ENCODE measurements at places on chromosomes 1 and 21.

DNA sequence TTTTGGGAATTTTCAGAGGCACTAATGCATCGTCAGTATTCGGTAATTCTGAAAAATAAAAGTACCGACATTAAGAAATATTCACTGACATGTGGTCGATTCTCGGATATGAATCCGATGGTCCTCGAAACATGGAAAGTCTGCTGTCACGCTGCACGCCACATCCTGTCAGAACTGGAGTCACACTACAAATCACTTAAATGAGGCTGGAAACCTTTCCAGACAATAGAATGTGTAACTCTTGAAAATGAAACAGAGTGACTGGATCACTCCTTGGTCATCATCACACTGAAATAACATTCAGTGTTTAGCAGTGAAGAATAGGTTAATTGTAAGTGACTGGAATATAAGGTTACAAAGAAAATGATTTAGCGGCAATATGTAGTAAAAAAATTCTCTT, 620.1 kb upstream of the ADAMTS5 start:
- no peak for DNase-seq

GRCh38 chr1:63916485-63917360, 142.9 kb downstream of the ROR1 start:
- no peak for DNase-seq

DNA sequence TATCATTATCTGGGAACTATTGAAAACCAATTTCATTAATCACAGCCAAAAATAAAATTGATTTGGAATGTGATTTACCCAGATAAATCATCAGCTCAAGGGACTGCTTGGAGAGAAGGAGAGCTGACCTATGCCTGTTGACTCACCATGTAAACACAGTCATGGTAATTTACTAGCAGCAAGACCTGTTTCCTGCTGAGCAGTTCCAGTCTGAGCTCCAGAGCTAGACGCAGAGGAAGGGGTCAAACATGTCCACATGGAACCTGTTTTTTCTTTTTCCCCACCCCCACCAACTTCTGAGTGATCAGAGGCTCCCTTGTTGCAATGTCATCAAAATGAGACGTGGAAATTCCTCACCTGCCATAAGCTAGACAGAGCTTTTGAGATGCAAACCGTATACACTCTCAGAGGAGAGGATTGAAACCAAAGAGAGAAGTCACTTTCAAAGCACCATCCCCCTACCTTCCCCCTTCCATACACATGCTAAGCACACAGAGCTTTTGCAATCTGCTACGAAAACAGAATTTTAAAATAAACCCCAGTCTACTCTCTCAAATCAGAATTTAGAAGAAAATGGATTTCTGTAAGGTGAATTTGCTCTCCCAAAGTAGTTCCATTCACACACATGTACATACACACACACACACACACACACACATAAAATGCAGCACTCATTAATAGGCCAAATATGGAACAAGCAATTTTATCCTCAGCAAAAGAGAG, 55.9 kb upstream of the PTGFRN start:
- no peak for DNase-seq

- no peak for DNase-seq
Observed at GRCh38 chr1:160727316-160727640, 11.8 kb upstream of the SLAMF7 start.

GRCh38 chr1:195026792-195027191, 1581.4 kb downstream of the KCNT2 start:
- no peak for DNase-seq

- no peak for DNase-seq
Observed at GRCh38 chr1:95304803-95305202, 70.8 kb downstream of the RWDD3 start.

- no peak for DNase-seq
Observed at GRCh38 chr21:34018185-34018584, 55.2 kb upstream of the MRPS6 start.

- DNase-seq, result no peak
Observed at GRCh38 chr1:201295346-201295745, 12.0 kb downstream of the PKP1 start.

DNA sequence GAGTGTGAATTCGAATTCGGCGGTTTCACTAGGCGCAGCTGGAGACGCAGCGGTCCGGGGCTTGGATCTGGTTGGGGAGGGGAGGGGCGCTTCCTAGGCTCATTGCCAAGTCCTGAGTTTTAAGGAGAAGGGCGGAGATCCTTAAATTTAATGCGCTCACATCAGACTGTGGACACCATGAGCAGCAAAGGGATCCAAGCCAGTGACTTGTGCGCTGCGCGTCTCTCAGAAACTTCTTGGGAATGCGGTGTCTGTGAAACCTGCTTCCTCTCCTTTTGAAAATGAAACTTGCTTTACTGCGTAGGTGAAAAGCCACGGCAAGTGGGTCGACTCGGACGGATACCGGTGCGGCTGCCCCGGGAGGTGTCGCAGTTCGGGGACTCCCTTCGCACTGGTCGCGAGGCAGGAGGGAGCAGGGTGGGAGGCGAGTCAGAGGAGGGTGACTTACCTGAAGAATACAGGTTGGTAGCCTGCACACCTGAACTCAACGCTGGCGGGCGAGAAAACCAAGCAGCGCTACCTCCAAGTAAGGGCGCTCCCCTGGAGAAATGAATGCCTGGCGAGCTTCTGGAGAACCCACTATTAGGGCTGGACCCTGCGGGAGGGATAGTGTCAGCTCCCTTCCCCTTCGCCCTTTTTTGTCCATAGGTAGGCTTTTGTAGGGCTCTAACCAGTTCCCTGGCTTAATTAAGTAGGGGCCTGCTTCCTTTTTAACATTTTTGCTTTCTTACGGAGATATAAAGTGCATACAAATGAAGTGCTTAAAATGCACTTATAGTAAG, 992 bp downstream of the TENT5C start:
- peak; percentile 19 for DNase-seq

GRCh38 chr21:41210426-41211059, 42.6 kb downstream of the BACE2 start:
- no peak for DNase-seq

DNA sequence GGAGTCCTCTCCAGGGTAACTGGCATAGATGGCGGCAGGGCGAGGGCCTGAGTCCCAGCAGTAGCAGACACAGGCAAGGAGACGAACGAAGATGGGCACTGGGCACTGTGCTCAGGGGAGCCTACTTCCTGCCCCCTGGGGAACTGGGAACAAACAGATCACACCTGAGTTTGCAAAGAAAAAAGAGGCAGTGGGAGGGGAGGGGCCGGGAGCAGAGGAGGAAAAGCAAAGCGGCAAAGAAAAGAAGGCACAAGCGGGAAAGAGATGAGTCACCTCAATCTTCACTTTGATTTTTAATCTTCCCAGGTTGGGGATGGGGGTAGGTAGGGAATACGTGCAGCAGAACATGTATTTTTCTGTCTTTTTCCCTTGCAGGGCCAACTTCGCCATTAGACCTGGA, 44.0 kb downstream of the ZSCAN20 start:
- no peak for DNase-seq

DNA sequence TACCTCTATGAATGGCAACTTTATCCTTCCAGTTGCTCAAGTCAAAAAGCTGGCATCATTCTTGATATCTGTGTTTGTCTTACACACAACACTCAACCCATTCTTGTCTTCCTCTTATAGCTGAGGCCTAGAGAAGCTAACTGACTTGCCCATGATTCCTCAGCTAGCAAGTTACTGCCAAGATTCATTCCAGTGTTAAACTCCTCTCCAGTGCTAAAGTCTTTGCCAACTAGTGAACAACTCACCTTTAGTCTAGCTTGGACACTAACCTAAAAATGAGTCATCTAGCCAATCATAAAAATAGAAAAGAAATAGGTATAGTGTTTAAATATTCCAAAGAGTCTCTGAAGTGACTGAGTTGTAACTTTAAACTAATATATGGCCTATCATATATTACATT, 45.6 kb upstream of the RGS2 start:
- no peak for DNase-seq

DNA sequence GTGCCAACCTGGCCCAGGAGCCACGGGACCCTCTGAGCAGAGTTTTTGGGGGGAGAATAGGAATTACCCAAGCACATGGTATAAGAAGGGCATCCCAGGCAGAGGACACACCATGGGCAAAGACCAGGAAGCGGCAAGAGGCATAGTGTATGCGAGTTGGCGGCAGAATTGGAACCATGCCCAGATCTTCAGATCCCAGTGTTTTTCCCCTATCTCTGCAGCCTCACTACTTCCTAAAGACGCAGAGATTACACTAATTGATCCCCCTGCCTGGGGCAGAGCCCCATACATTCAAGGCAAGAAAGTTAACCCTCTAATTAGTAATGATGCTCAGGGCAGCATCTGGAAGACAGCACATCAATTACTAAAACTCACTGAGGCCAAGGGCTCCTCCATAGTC, 48.2 kb downstream of the SYT2 start:
- DNase-seq, result no peak

- no peak for DNase-seq
Observed at GRCh38 chr21:25643486-25643885, 4.4 kb downstream of the JAM2 start.

DNA sequence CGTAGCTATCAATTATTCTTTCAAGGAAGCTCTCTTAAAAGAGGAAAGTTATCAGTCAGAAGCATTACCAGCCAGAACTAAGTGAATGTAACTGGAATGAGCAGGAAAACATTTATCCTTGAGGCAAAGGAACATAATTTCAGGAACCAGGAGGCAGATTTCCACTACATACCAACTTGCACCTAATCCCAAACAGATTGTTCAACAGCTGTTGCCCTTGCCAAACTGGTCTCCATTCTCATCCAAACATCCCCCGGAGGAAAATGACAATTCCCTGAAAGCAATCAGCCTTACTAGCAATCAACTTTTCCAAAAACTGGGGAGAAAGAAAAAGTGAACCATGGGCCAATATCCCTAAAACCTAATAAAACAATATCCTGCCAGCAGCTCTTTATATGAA, 35.0 kb downstream of the ENAH start:
- no peak for DNase-seq

- DNase-seq, result no peak
Observed at GRCh38 chr1:82161700-82162141, 361.0 kb downstream of the ADGRL2 start.

DNA sequence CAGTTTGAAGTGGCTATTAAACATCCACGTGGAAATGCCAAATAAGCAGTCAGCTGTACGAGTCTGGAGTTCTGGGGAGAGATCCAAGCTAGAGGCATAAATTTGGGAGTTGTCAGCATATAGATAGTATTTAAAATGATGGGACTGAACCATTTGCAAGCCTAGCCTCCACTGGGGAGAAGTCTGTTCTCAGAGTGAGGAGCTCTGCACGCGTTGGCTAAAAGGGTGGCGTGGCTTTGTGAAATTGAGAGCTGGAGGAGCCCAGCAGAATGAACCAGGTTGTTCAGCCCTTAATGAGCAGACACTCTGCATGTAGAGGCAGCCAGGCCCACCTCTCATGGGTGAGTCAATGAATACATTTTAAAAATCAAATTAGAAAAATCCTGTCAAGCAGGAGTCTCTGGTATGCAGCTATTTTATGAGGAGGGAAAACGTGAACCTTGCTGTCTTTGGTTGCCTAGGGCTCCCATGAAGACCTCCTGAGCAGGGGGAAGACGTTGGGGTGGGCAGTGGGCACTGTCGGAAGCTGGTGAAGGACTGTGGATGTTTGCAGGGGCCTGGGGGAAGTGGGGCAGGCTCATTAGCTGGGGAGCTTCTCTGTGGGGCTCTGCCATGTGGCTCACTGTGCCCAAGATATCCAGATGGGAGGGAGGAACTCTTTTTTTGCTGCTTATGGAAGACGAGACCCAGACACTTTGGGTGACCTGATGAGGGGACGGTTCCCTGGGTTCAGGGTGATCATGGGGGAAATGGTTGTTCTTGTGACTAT, 18.8 kb downstream of the TMCC2 start:
- no peak for DNase-seq

DNA sequence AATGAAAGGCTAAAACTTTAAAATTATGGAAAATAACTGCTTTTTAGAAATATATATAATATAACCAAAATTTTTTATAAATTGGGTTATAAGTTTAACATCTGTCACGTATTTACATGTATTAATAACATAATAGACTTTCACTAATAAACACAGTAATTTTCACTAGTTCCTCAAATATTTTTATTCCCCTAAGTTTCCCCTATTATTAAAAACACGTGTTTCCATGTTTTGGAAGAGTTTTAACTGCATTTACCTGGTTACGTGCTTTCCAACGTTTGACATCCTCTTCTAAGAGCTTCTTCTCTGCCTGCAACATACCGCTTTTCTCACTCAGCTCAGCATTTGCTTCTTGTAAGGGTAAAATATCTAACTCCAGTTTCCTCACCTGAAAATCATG, 34.3 kb downstream of the TPR start:
- DNase-seq, result no peak

DNA sequence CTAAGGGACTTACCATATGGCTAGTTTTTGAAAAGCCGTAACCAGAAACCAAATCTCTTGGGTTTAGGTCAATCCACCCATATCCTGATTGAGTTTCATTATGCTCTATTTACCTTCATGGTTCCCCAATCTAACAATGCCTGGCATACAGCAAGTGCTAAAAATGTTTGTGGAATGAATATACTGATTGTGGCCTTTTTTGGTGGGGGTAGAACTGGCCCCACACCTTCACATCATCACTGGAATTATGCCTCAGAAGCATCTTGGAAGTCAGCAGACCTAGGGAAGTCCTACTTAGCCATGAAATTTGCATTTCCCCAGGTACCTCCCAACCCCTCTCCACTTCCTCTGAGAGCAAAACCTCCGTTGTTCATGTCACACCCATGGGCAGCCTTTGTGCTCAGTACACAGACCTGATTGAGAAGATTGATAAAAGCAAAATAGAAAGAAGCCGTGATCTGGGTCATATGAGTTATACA, 17.8 kb upstream of the SLAMF1 start:
- no peak for DNase-seq

- DNase-seq, result no peak
Observed at GRCh38 chr21:35476621-35477395, 427.7 kb upstream of the RUNX1 start.

GRCh38 chr21:31711745-31712285, 20.1 kb downstream of the SCAF4 start:
- DNase-seq, result no peak

- no peak for DNase-seq
Observed at GRCh38 chr1:55578646-55579045, 363.5 kb upstream of the USP24 start.

GRCh38 chr1:3384407-3384806, 70.1 kb upstream of the ARHGEF16 start:
- no peak for DNase-seq

DNA sequence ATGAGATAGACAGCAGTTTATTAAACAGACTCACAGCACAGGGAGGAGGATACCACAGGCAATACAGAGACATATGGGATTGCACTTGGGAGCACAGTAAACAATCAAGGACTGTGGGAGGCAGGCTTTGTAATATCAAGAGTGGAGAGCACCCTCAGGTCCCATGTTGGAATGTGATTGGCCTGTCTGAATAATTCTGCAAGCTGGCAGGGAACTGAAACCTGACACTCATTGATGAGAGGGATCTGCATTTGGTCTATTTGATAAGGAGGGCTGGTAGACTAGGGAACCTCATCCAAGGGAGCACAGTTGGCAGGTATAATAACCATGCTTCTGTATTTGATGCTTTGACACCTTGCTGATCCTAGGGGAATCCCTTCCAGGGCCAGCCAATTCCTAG, 69.9 kb upstream of the PRMT6 start:
- no peak for DNase-seq

GRCh38 chr1:151221616-151222015, 23.3 kb downstream of the PIP5K1A start:
- DNase-seq, result no peak

- no peak for DNase-seq
Observed at GRCh38 chr1:220219865-220220698, 52.2 kb downstream of the RAB3GAP2 start.

- DNase-seq, result no peak
Observed at GRCh38 chr1:20410503-20410902, 75.5 kb downstream of the CAMK2N1 start.

Measured in stimulated activated CD4-positive, alpha-beta T cell treated with anti-CD3 and anti-CD28 coated beads, TNF-alpha, amount 100 ng/mL, for 4 hours (primary cell).